ENCODE measurements at places on chromosomes 4 and X.

GRCh38 chrX:36961590-36961989, 46.6 kb upstream of the FAM47C start:
- DNase-seq = no peak

DNA sequence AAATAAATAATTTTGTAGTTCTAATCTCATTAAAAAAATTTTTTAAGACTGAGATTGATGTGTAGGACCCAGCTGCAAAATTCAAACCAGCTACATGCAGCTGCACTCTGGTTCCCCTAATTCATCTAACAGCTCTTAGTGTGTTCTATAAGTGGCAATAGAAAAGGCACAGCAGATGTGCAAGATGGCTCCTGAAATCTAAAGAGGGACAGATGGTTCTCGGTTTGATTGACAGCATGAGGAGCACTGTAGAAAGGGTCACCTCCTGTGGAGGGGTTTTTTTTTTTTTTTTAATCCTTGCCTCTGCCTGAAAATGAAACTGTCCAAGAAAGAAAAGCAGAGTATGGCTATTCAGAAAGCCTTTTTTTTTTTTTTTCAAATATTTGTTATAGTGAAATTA, 16.9 kb upstream of the OCIAD1 start:
- DNase-seq = no peak

GRCh38 chr4:164221631-164222030, 532.3 kb upstream of the SMIM31 start:
- DNase-seq = no peak

DNA sequence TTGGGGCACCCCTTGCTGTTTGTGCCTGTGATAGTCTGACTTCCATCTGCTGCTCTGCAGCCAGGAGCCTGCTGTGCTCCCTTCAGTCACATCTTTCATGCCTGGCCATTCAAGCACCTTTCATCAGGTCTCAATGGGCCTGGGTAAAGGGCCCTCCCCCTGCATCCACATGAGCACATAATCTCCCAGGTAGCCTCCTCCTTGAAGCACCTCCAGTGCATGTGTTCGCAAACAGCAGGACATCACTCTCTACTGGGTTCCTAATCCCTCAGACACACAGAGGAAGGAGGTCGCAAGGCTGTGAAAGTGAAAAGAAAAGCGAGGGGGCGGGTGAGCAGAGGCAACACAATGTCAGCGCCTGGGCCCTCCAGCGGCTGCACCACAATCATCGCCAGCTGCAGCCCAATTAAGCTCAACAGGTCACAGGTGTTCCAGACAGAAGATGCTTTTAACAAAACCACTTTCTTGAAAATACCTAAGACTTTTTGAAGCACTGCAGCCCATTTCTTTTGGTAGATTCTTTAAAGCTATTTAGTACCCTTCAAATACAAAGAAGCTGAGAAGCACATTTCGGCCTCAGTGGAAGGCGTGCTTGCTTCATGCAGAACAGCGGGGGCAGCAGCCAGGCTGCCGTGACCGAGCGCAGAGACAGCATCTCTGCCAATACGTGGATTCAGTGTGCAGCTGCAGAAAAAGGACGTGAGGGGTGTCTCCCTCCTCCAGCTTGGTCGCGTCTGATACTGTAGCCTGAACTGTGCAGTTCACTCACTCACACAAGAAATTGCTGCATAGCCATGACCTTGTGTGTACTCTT, 92.2 kb upstream of the SPRY1 start:
- no peak for DNase-seq

DNA sequence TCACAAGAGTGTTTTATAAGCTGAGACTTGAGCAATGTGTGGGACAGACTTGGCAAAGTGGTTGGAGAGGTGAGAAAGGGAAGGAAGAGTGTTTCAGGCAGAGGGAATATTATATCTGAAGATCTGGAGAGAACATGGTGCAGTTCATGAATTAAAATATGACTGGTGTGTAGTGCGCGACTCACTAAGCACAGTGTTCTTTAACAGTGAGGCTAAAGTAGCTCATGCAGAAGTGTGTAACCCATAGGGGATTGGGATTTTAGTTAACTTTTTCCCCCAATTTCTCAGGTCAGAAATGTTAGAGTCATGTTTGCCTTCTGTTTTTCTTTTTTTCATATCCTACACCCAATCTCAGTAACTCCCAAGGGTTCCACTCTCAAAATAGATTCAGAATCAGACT, 9.7 kb downstream of the MTHFD2L start:
- no peak for DNase-seq

GRCh38 chr4:134551348-134551747, 349.8 kb upstream of the PABPC4L start:
- no peak for DNase-seq

- DNase-seq = no peak
Measured at GRCh38 chr4:183757060-183757459, 98.0 kb downstream of the TRAPPC11 start.

DNA sequence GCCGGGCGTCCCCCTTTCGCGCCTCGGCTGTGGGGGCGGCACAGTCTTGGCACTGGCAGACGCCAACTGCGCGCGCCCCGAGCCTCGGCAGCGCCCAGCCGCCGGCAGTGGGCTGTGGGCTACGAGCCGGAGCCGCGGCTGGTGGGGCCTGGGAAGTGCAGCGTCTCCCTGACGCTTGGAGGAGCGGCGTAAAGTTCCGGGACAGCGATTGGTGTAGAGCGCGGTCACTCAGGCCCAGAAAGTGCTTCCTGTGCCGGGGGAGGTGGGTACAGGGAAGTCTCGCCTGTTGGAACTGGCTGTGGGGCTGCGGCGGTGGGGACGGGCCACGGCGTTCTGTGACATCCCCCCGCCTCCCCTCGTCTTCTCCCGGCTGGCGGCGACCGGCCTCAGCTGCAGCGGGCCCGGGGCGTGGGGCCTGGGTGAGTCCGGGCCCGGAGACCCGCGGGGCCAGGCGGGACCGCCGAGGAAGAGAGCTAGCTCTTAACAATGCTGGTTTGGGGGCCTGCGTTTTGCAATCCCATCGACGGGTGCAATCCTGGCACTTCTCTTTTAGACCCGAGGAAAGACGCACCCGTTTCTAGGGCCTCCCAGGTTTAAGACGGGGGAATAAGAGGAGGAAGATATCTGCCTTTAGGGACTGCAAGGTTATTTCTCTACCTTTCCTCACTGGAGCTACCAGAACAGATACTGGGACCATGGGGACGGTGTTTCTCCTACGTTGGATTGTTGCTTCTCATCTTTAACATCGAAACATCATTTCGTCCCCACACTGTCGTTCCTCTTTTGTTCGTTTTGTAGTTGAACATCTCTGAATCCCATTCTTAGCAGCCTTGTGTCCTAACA, at the start of the genes RWDD4 and TRAPPC11:
TSS of gene RWDD4 (minus strand) at position 157 of the 843 bp plus-strand sequence. CDS start 233 bp downstream, outside the sequence.
TSS of gene TRAPPC11 (plus strand) at position 265 of the 843 bp plus-strand sequence. CDS start 4,575 bp downstream, outside the sequence.
- peak; percentile 92 for DNase-seq

DNA sequence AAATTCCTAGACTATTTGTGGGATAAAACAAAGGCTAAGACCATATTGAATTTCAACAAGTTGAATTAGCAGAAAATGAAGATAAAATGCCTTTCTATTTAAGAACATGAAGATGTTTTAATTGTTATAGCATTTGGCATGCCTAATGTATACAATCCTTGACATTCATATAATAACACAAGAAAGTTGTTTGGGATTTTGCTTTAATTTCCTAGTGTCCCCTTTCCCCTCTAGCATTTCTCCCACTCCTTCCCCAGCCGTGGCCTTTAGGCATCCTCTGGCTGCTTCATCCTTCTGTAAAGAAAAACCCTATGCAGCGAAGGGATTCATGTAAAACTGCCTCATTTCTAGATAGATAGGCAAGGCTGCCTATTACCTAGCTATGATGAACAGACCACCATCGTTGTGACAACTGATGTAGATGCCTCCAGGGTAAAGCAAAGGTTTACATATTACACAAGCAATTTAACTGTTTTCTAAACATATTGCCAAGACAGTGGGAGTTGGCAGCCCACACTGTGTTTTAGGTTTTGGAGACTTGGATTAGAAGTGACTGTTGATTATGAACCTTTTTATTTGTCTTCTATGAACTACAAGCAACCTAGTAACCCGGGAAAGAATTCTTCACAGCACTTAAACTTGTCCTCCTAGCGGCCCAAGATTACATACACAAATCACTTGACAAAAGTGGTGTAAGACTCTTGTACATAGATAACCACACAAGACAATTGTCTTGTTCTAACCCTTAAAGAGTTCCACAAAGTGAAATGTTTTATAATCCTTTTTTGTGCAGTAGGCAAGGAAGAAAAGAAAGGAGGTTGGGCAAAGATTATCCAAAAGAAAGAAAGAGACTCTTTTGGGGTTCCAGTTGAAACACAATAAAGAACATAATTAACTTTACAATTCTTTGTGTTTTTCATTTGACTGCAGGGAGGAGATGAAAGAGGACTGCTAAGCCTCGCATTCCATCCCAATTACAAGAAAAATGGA, 59.9 kb downstream of the HHIP start:
- DNase-seq = no peak

- DNase-seq = no peak
Measured at GRCh38 chrX:39476604-39477021, 621.1 kb downstream of the BCOR start.

DNA sequence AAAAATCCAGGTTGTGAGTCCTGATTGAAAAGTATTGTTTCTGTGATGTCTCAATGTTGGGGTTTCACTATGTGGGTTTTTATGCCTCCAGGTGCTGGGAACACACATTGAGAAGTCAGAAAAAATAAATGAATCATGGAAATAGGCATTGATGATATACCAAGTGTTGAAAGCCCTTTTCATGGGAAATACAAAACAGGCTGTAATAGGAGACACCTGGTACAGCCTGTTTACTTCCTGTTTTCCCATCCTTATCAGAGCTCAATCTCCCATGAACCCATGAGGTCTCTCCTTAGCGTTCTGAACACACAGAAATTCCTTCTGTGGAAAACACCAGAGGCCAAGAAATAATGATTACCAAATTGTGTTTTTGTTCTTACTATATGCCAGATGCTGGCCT, 106.3 kb upstream of the BOD1L1 start:
- no peak for DNase-seq

DNA sequence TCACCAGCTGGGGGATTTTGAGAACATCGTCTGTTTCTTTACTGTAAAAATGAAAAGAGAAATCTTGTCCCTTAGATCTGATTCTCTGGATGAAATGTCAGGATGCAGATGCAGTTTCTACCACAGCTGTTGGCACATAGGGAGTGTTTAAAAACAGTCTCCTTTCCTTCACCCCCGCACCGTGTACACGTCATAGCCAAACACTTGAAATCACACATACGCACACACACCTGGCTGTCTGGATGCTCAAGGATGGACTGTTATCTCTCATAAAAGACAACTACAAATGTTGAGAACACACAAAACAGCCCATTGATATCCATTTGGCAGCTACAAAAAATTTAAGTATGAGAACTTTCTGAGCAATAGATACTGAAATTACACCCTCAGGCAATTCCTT, 275.8 kb upstream of the CLNK start:
- DNase-seq = no peak

- no peak for DNase-seq
Measured at GRCh38 chr4:111501946-111502345, 643.3 kb upstream of the FAM241A start.

- no peak for DNase-seq
Measured at GRCh38 chr4:138804711-138805110, 210.9 kb upstream of the NOCT start.

DNA sequence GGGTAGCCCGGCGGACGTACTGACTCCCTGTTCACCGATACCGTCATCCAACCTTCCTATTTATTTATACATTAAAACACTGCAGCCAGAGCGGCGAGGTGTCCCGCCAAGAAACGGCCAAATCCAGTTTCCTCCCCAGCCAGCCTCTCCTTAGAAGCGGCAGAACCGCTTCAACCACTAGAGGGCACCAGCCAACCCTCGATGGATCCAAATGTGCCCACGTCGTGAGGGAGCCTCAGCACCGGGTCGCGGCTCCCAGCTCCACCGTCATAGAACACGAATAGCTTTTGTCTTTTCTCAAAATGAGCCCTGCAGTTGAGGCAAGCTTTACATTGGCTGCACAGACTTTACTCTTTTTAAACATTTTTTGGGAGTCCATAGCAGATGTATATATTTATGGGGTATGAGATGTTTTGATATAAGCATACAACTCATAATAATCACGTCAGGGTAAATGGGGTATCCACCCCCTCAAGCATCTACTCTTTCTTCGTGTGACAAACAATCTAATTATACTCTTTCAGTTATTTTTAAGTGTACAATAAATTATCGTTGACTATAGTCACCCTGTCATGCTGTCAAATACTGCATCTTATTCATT, 13.0 kb upstream of the HELT start:
- peak; percentile 46 for DNase-seq

GRCh38 chrX:100863326-100863864, 10.8 kb downstream of the NOX1 start:
- DNase-seq = no peak

GRCh38 chr4:25245181-25245580, 11.3 kb downstream of the PI4K2B start:
- no peak for DNase-seq

GRCh38 chr4:38983787-38984598, 48.2 kb downstream of the TMEM156 start:
- DNase-seq = no peak

DNA sequence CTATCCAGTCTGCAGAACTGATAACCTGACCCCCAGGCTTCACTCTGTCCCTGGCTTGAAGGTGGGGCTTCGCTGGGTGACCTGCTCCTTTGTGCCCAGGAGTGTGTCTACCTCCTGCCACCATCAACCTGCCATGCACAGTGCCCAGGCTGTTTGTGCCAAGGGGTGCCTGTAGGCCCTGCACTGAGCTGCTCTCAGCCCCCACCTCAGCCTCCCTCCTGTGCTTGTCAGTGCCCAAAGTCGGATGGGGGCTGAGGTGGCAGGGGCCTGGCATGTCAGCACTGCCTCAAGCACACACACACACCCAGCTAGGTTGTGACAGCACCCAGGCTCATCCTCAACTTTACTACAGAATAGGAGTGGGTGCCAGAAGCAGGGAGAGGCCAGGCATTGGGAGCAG, 23.5 kb downstream of the SPCS3 start:
- DNase-seq = no peak

- DNase-seq = no peak
Measured at GRCh38 chrX:128634754-128635153, 582.6 kb upstream of the ACTRT1 start.

DNA sequence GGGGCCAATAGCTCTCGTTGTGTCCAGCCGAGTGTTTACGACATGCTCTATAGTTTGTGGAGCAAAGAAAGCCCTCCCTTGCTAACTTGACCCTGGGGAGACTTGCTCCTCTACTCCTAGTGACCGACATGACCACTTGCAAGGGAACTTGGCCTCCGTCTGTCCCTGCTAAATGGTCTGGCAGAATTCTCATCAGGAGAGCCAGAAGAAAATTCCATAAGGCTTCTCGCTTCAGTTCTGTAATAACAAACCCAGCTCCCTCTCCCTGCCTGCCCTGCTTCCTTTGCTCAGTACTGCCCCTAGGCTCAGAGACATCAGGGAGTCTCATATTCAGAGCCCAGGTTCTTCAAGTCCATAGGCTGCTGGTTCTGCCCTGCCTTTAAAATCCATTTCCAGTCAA, 13.0 kb downstream of the DOCK11 start:
- no peak for DNase-seq

GRCh38 chr4:119118397-119118796, 17.2 kb upstream of the MYOZ2 start:
- no peak for DNase-seq

- no peak for DNase-seq
Measured at GRCh38 chrX:111581086-111581485, 69.6 kb downstream of the SERTM2 start.

All from stimulated activated CD8-positive, alpha-beta memory T cell treated with anti-CD3 and anti-CD28 coated beads, Interleukin-15, amount 100 ng/mL, for 4 hours (primary cell).